ENCODE measurements at places on chromosomes 4 and X. TPM values are rescaled to one million over a fixed set of nuclear protein-coding genes. Genes with fewer than 3 reads are reported as not detected.

The NPY1R gene
- under 0.01 TPM for total RNA-seq

The XAGE1A gene
- total RNA-seq, result not detected

The MBNL3 gene
- total RNA-seq, result 0.26 TPM

The SULT1E1 gene
- 0.22 TPM for total RNA-seq
